Epithelial cell of prostate (primary cell): ENCODE measurements at places on chromosomes 5 and 9.

GRCh38 chr5:135999406-136000139 lies 29.2 kb upstream of the TGFBI start:
- DNase-seq: no peak

DNA sequence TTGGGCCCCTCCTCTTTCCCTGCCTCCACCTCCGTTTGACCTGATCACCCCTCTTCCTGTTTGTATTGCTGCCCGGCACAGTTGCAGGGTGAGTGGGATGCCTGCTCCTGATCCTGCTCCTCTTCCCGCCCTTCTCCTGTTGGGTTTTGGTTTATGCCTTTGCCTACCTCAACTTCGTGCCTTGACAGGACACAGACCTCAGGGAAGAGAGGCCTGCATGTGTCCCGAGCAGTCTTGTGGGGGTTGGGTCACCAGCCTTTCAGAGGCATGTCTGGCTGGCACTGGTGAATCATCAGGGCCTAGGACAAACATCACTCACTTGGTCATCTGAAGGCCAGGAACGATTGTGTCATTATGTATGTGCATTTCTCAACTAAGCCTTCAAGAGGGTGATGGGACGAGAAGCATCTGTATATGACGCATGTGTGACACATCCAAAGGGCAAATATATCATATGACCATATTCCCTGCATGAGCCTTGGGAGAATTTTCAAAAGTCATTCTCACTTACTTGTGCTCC lies 56.9 kb downstream of the NPR3 start:
- peak; percentile 96 for DNase-seq

- no peak for DNase-seq
Measured at GRCh38 chr9:1531424-1531823, 481.3 kb downstream of the DMRT2 start.

- DNase-seq: peak; percentile 66
Measured at GRCh38 chr5:158967541-158967940, 132.2 kb downstream of the EBF1 start.

DNA sequence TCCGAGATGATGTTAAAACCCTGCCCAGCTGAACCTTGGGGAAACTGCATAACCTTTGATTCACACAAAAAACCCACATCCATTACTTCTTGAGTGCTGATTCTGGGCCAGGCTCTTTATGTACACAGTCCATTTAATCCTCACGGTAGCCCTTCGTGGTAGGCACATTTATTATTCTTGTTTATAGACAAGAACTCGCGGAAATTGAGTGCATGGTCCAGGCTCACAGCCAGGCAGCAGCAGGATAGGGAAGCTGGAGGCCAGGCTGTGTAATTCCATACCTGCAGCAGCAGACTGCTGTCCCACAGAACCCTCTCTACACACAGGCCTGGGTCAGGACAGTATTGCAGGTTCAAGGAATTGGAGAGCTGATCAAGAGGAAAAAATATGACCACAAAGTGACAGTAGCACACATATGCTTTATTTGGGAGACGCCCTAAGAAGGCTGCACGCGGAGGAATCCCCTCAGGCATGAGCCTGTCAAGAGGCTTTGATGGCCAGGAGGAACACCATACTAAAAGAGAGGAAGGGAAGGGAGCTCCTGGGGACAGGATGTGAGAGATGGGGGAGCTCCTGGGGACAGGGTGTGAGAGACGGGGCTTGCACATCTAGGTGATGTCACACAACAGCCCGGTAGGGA lies 28.4 kb upstream of the FAM120A start:
- no peak for DNase-seq

- no peak for DNase-seq
Measured at GRCh38 chr5:52735139-52735538, 52.6 kb upstream of the ITGA1 start.

DNA sequence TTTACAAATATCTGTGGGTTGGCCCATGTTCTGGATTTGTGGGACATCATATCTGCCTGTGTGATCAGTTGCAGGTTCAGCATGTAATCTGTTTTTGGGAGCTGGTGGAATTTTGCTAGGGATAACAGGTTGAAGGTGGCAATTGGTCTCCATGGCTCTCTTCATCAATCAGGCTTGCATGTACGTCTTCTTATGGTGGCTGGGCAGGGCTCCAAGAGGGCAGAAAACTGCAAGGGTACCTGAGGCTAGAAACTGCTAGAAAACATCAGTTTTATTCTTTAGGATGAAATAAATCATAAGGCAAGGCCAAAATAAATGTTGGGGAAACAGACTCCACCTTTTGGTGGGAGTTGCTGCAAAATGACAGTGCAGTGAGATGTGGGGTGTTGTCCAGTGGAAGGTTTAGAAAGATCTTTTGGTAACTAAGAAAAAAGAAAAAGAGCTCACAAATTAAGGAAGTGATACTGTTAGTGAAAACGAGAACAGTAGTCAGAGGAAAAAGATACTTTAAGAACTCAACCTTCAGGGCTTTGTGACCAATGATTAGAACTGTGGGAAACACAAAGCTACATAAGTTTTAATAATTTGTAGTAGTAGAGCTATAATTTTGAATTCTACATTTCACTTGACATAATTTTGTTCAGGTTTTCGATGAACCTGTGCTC lies 300.7 kb upstream of the IZUMO3 start:
- no peak for DNase-seq

GRCh38 chr5:122997294-122997693 lies 39.2 kb downstream of the PPIC start:
- no peak for DNase-seq

DNA sequence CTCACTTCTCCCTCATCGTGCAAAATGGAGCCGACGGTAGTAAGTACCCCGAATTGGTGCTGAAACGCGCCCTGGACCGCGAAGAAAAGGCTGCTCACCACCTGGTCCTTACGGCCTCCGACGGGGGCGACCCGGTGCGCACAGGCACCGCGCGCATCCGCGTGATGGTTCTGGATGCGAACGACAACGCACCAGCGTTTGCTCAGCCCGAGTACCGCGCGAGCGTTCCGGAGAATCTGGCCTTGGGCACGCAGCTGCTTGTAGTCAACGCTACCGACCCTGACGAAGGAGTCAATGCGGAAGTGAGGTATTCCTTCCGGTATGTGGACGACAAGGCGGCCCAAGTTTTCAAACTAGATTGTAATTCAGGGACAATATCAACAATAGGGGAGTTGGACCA lies 979 bp downstream of the PCDHGA12 start:
- DNase-seq: no peak

GRCh38 chr9:112198646-112199045 lies 23.5 kb upstream of the SUSD1 start:
- no peak for DNase-seq

- no peak for DNase-seq
Measured at GRCh38 chr9:128636556-128637530, 19.8 kb downstream of the DYNC2I2 start.

- no peak for DNase-seq
Measured at GRCh38 chr9:134284273-134284672, 42.0 kb upstream of the RXRA start.

DNA sequence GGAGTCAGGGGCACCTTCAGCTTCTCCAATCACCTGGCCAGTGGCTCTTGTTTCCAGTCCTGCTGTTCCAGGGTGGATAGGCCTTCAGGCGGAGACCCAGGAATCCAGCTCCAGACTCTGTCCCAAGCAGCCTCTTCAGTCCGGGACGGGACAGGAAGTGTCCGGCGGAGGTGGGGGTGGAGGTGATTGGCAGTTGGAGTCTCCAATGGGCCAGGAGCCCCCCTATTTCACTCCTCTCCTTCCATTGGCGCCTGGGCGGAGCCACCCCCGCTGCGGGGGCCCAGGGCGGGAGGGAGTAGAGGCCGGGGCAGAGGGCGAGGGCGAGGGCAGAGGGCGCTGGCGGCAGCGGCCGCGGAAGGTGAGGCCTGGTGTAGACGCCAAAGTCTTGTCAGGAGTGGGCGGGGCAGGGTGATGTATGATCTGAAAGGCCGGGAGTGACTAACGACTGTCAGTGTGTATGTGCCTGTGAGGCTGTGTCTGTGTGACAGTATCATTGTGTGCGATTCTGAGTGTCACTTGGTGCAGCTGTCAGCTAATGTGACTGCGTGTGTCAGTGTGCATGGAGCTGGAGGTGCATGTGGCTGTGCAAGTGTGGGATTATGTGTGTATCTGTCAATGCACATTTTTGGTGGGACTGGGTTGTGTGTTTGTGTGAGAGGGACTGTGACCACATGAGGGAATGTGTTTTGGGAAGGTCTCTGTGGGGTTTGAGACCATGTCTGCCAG lies at the start of gene IL11RA:
TSS of gene IL11RA (plus strand) at position 310 of the 726 bp plus-strand sequence. CDS start 3,033 bp downstream, outside the sequence.
- DNase-seq: no peak

GRCh38 chr5:353612-354580 lies 32.4 kb downstream of the AHRR start:
- DNase-seq: no peak

- DNase-seq: no peak
Measured at GRCh38 chr5:73673161-73673591, 47.2 kb downstream of the ARHGEF28 start.

GRCh38 chr5:10563110-10563944 lies 543 bp upstream of the ANKRD33B start:
- no peak for DNase-seq

DNA sequence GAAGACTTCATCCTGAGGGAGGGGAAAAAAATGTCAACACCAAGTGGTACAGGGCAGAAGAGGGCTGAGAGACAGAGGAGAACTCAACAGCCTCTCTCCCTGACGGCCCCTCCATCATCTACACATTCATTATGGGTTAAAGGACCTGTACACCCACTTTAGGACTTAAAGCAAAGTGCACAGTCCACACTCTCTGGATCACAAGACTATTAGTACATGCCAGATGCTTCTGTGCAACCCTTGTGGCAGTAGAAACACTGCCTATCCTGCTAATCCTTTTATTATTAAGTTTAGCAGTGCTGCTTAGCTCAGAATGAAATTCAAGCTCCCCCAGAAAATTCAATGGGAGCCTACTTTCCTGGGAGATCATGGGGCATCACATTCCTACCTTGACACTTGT lies 1.9 kb downstream of the FRMD3 start:
- DNase-seq: no peak

DNA sequence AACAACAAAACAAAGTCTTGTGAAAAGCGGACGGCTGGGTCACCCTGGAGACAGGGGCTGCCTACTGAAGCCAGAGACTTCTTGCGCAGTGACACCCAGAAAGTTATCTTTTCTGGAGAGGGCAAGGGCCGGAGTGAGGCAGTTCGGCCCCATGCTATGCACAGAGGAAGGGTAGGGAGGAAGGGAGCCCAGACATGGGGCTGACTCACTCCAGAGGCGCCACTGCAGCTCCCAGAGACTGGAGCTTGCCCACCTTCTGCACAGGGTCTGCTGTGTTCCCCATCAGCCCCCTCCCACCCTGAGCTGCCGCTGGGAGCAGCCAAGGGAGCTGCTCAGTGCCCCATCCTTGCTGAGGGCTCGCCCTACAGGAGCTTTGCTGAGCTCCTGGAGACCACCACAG lies 13.3 kb downstream of the SLC6A3 start:
- no peak for DNase-seq

- DNase-seq: no peak
Measured at GRCh38 chr9:23621924-23622323, 204.1 kb downstream of the ELAVL2 start.

- no peak for DNase-seq
Measured at GRCh38 chr5:167442922-167443321, 848.5 kb upstream of the WWC1 start.

DNA sequence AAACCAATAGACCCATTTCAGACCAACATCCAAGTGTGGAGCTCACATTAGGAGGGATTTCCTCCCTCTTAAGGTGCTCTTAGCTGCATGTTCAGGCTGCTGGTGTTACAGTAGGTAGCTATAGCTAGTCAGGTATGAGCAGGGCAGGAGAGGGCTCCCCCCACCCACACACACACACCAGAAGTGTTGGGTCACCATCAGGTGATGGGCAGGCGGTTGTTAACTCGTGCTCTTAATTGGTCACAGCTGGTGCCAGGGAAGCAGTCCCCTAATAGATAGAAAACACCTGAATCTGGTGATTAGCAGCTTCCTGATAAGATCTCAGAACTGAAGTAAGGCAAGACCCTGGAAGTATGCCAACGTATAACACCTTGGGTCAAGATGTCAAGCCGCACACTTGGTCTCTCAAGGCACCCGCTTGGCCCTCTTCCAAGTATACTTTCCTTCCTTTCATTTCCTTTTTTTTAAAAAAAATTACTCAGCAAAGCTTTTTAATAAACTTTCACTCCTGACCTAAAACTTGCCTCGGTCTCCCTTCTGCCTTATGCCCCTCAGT lies 532.4 kb downstream of the DNAH5 start:
- DNase-seq: no peak

DNA sequence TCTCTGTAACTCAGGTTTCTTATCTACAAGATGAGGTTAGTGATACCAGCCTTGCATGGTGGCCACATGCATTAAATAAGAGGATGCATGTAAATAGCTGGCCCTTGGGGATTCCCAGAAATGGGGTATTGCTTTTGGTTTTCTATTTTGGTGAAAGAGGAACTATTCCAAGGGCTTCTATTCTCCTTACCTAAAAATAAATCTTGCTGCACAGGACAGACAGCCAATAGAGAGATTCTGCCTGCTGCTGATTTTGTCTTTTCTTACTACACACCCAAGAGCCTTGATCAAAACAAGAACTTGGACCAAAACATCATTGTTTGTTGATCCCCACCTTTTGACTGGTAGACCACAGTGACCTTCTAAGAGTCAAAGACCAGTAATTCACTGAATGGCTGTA lies 161.8 kb downstream of the PJA2 start:
- DNase-seq: no peak

DNA sequence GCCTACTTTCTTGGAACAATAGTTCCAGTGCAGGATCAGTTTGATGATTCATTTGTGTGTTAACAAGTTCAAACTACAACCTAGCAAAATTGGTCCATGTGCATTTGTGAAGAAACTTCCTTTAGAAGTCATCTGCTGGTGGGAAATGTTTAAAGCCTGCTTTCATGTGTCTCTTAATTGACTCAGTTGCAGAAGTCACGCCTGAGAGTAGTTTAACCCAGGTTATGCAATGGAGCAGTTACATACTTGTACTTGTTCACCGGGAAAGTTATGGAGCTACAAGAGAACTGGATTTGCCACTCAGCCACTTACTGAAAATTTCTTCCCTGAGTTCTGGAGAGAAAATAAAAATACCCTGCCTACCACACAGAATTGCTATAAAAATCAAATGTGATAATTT lies 1397.8 kb downstream of the PTPRD start:
- no peak for DNase-seq

GRCh38 chr5:135491552-135492318 lies 39.6 kb upstream of the TIFAB start:
- DNase-seq: peak; percentile 53

DNA sequence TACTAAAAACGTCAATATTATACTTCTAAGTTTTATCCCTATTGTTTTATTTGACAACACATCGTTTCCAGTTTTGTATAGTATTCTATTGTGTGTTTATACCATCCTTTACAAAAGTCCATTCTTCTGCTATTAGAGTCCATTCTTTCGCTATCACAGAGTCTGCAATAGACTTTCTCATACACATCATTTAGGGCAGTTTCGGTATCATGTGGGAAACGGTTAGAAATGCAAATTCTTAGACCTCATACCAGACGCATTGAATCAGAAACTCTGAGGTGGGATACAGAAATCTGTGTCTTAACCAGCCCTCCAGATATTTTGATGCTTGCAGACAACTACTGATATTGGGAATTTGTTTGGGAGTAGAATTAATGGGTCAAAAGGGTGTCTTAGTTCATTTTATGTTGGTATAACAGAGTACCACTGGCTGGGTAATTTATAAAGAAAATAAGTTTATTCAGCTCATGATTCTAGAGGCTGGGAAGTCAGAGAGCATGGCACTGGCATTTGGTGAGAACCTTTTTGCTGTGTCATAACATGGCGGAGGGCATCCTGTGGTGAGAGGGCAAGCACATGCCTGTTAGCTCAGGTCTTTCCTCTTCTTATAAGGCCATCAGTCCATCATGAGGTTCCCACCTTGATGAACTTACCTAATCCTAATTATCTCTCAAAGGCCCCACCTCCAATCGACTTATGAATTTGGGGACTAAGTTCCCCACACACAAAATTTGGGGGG lies 21.1 kb downstream of the CARTPT start:
- no peak for DNase-seq
